ENCODE measurements at places on chromosomes 12 and 14. TPM values are rescaled to one million over a fixed set of nuclear protein-coding genes. Genes with fewer than 3 reads are reported as not detected.

Gene REC8
- 57.9 TPM for total RNA-seq

Gene KRT81
- not detected for total RNA-seq

Gene B4GALNT1
- 3.8 TPM for total RNA-seq

Gene MYO1H
- not detected for total RNA-seq

GRCh38 chr14:89509891-89510290 lies 92.9 kb upstream of the FOXN3 start:
- peaks cover 77% of the 10 kb centered on the region for H3K4me1 ChIP-seq
- DNase-seq, result no peak
- peak overlapping the region; percentile 97 for H3K27ac ChIP-seq

- no peak for DNase-seq
- no peaks in the 10 kb centered on the region for H3K4me1 ChIP-seq
- no peak overlapping the region for H3K4me3 ChIP-seq
- peaks cover 3% of the 10 kb centered on the region for H3K36me3 ChIP-seq
- no peaks in the 10 kb centered on the region for H3K27me3 ChIP-seq
- no peak overlapping the region for H3K27ac ChIP-seq
Observed at GRCh38 chr12:86264451-86265328, 8.5 kb upstream of the MGAT4C start.

DNA sequence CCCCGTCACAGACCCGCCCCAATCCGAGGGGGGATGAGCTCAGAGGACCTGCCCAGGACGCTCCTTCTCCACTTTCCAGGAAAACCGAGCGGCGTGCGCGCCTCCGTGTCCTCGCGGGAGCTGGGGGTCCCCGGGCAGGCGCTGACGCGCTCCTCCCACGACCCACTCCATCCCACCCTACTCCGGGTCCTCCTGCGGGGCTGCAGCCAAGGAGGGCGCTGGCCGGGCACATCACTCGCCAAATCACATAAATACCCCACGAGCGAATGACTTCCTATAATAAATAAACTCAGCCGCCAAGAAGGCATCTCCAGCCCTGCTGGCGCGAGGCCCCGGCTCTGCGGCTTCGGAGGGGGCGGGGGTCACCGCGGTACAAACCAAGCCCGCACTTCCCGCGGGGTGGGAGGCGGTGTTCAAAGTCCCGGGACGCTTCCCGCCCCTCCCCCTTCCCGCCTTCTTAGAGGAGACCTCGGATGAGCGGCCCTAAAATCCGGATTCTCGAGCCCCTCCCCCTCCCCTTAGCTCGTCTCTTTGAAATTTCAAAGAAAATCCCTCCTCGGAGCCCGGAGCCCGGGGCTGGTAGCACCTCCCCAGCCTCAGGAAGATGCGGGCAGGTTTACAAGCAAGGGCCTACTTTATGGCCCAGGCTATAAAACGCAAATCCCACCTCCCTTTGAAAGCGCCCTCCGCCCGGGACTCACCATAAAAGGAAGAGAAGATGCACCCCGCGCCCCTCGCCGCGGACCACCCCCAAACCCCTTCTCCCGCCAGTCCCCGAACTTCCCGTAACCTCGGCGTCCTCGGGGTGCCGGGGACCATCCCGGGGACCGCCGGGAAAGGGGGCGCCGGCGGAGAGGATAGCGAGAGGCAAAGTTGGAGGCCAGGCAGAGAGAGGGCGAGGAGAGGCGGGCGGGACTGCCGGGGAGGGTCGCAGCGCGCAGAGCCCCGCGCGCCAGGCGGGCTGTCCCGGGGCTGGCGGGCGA lies 712 bp upstream of the FZD10 start:
- H3K4me1 ChIP-seq, result peaks cover 4% of the 10 kb centered on the region
- no peak for DNase-seq
- peaks cover 3% of the 10 kb centered on the region for H3K36me3 ChIP-seq
- peak overlapping the region; percentile 66 for H3K4me3 ChIP-seq
- H3K27ac ChIP-seq, result no peak overlapping the region

- peaks cover 63% of the 10 kb centered on the region for H3K4me1 ChIP-seq
- no peaks in the 10 kb centered on the region for H3K36me3 ChIP-seq
- H3K4me3 ChIP-seq, result peak overlapping the region; percentile 65
- H3K27me3 ChIP-seq, result peaks cover 6% of the 10 kb centered on the region
- peak overlapping the region; percentile 74 for H3K27ac ChIP-seq
Observed at GRCh38 chr14:68685419-68686204, 107.3 kb downstream of the ZFP36L1 start.

DNA sequence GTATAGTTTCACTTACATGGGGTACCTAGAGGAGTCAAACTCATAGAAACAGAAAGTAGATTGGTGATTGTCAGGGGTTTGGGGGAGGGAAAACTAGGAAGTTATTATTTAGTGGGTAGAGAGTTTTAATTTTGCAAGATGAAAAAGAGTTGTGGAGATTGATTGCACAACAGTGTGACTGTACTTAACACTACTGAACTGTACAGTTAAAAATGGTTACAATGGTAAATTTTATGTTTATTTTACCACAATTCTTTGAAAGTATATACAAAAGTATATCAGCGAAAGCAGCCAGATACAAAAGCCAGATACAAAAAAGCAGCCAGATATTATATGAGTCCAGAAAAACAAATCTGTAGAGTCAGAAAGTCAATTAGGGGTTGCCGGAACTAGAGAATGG lies 247.6 kb downstream of the IPO8 start:
- no peaks in the 10 kb centered on the region for H3K36me3 ChIP-seq
- H3K27me3 ChIP-seq, result no peaks in the 10 kb centered on the region
- DNase-seq, result no peak
- H3K4me1 ChIP-seq, result no peaks in the 10 kb centered on the region
- no peak overlapping the region for H3K4me3 ChIP-seq

DNA sequence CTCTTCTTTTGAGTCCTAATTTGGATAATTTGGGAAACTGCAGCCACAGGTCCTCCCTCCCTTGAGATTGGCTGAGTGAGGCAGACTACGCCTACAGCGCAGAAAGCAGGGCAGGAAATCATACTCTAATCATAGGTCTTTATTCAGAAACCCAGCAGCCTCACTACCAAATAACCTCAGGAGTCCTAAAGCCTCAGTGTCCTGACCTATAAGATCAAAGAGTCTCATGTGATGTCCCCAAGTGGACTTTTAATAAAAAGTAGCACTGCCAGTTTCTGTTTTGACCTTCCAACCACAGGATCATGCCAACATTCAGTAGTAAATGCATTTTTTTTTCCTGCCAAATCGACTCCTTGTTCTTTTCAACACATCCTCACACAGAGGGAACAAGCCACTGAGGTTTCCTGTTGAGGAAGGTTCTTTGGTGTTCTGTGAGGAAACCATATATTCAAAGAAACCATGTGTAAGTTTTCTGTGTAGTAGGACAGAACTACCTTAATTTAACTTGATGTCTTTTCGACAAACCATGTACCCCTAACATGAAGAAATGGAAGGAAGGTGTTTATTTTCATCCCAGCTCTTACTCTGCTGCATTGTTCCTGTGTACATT lies 72.2 kb downstream of the VCPKMT start:
- peaks cover 17% of the 10 kb centered on the region for H3K36me3 ChIP-seq
- peak overlapping the region; percentile 57 for H3K4me3 ChIP-seq
- no peak for DNase-seq
- H3K27ac ChIP-seq, result peak overlapping the region; percentile 80
- no peaks in the 10 kb centered on the region for H3K27me3 ChIP-seq

DNA sequence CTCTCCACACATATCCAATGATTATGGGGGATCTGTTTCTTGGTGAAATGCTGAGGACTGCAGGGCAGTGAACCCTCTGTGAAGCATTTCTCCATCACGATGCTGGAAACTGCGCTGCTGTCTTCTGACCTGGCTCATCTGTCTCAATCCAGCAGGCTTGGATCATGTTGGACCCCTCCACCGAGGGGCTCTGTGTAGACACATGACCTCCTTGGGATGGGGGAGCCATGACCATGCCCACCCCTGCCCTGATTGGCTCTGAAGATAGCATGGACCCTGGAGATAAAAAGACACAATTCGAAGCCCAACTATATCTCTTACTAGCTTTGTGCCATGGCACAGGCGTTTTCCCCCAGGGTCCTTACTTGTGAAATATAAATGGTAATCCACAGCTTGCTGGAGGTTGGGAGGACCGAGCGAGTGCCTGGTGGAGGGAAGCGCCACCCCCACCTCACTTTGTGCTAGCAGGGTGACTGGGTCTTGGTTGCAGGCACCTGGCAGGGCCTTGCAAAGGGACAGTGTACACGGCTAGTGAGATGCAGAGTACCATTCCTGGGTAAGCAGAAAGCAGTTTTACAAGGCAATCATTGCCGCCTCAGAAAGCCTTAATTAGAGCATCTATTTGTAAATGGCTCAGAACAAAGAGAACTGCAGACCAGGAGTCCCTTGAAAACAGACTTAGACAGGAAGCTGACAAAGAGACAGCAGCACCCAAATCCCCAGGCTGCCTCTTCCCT lies 2.4 kb upstream of the KRT83 start:
- no peak for DNase-seq
- H3K27me3 ChIP-seq, result peaks cover 59% of the 10 kb centered on the region
- peaks cover 20% of the 10 kb centered on the region for H3K4me1 ChIP-seq

- H3K36me3 ChIP-seq, result peaks cover 7% of the 10 kb centered on the region
- DNase-seq, result no peak
- peaks cover 70% of the 10 kb centered on the region for H3K4me1 ChIP-seq
- no peaks in the 10 kb centered on the region for H3K27me3 ChIP-seq
Observed at GRCh38 chr12:89472508-89472907, 52.1 kb downstream of the GALNT4 start.

DNA sequence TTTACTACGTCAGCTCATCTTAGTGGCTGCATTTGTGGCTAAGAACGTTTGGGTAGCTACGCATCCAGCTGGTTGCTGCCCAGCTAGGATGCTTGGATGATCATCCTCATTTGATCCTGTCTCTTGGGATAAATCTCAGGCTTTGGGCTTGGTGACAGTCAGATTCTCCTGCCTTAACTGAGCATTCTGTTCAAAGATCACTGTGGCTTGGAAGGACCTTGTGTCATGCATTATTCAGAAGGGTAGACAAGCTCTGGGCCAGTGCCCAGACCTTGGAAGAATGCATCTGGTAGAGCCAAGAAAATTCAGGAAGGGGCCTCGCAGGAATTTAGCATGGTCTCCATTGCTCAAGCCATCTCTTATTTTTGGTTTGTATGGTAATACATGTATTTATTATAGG lies 188.4 kb downstream of the NRXN3 start:
- H3K4me3 ChIP-seq, result no peak overlapping the region
- H3K36me3 ChIP-seq, result no peaks in the 10 kb centered on the region
- DNase-seq, result no peak
- no peak overlapping the region for H3K27ac ChIP-seq

- no peak overlapping the region for H3K4me3 ChIP-seq
- no peaks in the 10 kb centered on the region for H3K4me1 ChIP-seq
- DNase-seq, result no peak
- H3K36me3 ChIP-seq, result no peaks in the 10 kb centered on the region
- no peaks in the 10 kb centered on the region for H3K27me3 ChIP-seq
Observed at GRCh38 chr14:41993687-41994086, 387.0 kb downstream of the LRFN5 start.

DNA sequence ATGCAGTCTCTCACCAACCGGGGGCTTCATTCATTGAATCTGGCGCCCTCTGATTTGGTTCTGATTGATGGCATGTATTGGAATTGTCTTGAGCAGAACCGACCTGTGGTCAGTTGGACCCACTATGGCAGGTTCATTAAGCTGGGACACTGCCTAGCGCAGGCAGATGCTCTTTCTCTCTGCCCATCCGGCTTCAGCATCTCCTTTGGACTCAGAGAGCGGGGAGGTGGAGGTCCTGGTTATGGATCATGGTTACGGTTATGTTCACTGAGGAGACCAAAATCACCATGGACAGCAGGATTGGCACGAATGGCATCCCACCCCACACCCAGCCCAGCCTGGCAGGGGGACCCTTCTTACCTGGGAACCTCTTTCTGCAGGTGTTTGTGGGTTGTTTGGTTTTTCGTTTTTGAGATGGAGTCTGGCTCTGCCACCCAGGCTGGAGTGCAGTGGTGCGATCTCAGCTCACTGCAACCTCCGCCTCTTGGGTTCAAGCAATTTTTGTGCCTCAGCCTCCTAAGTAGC lies 16.4 kb upstream of the BCL7A start:
- no peak overlapping the region for H3K27ac ChIP-seq
- no peak overlapping the region for H3K4me3 ChIP-seq
- no peaks in the 10 kb centered on the region for H3K36me3 ChIP-seq
- peaks cover 27% of the 10 kb centered on the region for H3K27me3 ChIP-seq
- DNase-seq, result no peak

- H3K27ac ChIP-seq, result no peak overlapping the region
- peaks cover 5% of the 10 kb centered on the region for H3K27me3 ChIP-seq
- peaks cover 18% of the 10 kb centered on the region for H3K4me1 ChIP-seq
- H3K36me3 ChIP-seq, result no peaks in the 10 kb centered on the region
- no peak for DNase-seq
Observed at GRCh38 chr12:26843311-26843710, 10.3 kb upstream of the ITPR2 start.
